Kidney epithelial cell (primary cell): ENCODE measurements at places on chromosomes 11 and 22.
A peak's percentile ranks its signal among the peaks of the same experiment; 100 is the strongest.

DNA sequence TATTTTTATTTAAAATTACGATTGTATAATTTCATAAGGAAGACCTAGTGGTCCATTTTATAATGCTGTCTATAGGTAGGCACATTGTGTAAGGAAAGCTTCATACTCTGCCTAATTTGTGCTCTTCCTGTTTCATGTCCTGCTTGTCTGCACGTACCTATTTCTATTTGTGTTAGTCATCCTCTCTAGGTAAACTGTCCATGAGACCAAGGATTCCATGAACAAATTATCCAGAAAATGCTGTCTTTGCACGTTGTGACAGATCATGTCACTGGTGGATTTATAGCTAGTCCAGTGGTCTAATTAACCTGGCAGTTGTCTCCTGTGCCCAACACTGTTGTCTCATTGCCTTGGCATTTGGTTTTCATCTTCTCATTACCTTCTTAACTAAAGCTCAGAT is 44.7 kb downstream of the DNAJC24 start:
- no peak for DNase-seq

- no peak for DNase-seq
These were observed 6.0 kb upstream of the NDUFS8 start for GRCh38 chr11:68024508-68024907.

DNA sequence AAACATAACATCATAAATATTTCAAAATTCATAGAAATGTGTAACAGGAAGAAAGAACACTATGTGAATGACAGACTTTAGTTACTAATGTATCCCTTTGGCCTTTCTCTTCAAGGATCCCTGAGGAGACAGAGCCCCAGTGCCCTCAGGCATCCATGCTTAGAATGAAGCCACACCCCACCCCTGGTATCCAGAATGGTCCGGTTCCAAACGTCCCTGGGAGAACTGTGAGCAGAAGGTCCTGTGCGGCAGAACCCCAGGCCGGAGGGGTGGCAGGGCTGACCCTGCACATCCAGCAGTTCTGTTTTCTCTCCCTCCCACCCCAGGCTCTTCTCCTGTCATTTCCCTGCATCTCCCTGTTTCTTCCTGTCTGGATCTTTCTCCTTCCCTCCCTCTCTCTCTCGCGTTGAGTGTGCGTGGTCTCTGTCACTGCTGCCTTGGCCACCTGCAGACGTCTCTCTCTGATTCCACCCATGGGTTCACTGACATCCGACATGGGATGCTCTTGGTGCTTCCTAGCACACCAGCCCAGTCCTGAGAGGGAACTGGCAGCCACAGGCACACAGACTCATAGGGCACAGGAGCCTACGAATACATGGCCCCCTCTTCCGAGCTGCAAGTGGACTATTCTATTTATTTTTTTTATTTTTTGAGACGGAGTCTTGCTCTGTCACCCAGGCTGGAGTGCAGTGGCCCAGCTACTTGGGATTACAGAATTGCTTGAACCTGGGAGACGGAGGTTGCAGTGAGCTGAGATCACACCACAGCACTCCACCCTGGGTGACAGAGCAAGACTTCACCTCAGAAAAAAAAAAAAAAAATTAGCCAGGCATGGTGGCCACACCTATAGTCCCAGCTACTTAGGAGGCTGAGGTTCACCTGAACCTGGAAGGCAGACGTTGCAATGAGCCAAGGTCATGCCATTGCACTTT is 5.7 kb downstream of the RFPL1 start:
- DNase-seq, result no peak

GRCh38 chr11:1029051-1029450 is 7.5 kb downstream of the MUC6 start:
- no peak for DNase-seq

GRCh38 chr11:119175493-119176077 is 7.1 kb downstream of the NLRX1 start:
- no peak for DNase-seq

GRCh38 chr11:37710031-37710430 is 1112.0 kb upstream of the RAG2 start:
- DNase-seq, result no peak

DNA sequence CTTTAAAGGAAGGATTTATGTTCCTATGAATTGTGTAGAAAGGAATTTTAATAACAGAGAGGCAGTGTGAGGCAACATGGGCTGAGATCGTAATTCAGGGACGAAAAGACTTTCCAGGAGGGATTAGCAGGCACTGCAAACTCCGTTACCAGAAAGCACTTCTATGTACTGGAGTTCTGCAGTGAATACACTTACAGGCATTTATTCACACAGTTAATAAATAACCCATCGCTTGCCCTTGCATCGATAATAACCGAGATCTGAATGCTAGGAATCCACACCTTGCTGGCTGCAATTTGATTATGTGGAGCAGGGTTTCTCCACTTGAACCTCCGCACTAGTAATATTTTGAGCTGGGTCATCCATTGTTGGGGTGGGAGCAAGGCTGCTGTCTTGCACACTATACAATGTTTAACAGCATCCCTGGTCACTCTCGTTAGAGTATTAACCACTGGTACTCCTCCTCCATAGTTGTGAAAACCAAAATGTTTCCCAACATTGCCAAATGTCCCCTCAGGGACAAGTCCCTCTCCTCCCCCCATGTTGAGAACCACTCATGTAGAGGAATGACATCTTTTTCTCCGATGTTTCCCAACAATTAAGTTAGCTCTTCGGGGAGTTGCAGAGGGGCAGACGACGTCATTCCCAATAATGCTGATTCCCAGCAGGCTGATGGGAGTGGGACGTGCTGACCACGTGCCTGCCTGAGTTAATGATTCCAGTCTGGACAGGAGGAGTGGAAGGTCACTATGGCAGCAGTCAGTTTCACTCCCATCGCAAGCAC is 99.5 kb downstream of the SNX19 start:
- peak; percentile 79 for DNase-seq

DNA sequence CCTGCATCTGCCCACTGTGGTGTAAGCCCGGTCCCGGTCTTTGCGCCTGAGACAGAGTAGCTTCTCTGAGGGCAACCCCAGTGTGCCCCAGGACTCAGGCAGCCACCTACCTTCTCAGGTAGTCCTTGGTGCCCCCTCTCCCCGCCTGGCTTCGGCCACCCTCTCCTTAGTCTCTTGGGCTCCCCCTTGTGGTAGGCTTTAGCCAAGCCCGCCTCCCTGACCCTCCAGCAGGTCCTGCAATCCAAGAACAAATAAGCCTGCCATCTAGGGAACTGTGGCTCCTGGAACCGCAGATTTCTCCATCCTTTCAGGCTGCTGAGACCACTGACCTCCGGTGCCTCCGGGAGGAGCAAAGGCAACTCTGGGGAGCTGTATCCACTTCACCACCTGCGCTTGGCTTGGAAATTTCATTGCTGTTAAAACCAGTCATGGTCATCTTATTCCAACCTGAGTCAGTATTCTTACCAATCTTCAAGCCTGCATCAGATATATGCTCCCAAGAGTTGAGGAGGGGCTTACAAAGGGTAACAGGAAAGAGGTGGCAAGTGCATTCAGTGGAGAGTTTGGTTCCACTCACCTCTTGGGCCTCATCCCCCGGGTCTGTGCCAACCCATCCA is 52.8 kb upstream of the TENM4 start:
- DNase-seq, result peak; percentile 19

GRCh38 chr11:32391956-32392553 is 43.3 kb downstream of the WT1 start:
- peak; percentile 49 for DNase-seq

DNA sequence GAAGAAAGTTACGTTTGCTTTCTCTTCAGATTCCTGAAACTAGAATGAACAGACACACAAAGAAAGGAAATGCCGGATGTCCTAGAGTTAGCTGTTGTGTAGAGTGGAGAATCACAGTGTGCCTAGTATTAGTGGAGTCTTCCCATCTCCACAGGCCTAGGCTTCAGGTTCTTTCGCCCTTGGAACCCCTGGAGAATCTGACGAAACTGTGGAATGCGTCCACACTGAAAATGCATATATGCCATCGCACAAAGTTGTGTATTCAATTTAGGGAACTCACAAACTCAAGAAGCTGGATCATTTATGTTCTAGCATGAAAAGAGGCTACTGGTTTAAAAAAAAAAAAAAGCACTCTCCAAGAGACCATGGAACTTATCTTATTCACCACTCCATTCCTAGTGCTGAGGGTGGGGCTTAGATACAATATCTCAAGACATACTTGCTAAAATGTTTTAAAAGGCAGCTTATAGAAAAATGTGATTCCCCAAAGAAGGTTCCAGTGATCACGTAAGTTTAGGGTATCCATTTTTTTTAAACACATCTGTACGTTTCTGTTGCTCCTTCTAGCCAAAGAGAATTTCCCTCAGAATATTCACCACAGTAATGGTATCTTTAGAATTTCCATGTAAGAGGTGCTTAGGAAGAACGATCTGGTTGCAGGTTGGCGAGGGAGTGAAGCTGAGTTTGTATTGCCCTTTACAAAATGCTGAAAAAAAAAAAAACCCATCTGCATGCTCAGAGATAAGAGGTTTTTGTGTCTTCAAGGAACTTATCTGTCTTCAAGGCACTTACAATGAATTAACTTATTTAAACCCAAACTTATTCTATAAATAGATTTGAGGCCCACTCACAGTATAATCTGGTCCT is 20.0 kb downstream of the MAML2 start:
- DNase-seq, result no peak

DNA sequence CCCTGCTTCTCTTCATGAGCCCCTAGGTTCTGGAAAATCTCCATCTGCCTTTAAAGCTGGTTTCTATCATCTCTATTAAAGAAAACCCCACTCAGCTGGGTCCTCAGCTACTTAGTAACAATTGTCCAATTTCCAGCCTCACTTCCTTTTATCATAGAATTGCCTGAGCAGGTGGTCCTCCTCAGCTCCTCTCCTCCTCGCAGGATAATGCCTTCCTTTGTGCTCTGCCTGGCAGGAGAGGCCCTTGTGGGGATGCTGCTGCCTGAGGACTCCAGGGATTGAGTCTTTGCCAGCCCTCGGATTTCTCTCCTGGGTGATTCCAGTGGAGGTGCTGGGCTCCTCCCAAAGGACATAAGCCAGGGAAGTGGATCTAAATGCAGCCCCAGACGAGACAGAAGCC is 448.3 kb downstream of the INSC start:
- no peak for DNase-seq

GRCh38 chr11:22193348-22194051 is 615 bp downstream of the ANO5 start:
- no peak for DNase-seq

DNA sequence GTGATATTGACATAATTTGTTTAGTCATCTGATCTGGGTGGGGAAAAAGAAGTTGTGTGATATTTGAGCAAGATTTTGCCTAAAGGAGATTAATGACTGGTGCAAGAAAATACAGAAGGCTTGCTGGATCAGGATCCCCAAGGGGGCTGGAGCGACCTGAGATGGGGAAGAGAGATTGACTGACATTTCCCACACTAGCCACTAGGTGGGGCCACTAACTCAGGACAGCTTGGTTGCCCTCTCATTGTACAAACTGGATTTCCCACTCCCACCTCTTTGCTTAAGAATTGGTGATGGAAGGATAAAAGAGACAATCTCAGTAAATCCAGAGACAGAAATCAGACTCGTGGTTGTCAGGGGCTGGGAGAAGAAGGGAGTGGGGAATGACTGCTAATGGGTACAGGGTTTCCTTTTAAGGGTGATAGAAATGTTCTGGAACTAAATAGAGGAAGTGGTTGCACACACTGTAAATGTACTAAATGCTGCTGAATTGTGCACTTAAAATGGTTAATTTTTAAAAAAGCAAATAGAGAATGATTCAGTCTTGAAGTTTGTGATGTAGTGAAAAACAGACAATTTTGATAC is 50.7 kb downstream of the CTTN start:
- DNase-seq, result no peak

DNA sequence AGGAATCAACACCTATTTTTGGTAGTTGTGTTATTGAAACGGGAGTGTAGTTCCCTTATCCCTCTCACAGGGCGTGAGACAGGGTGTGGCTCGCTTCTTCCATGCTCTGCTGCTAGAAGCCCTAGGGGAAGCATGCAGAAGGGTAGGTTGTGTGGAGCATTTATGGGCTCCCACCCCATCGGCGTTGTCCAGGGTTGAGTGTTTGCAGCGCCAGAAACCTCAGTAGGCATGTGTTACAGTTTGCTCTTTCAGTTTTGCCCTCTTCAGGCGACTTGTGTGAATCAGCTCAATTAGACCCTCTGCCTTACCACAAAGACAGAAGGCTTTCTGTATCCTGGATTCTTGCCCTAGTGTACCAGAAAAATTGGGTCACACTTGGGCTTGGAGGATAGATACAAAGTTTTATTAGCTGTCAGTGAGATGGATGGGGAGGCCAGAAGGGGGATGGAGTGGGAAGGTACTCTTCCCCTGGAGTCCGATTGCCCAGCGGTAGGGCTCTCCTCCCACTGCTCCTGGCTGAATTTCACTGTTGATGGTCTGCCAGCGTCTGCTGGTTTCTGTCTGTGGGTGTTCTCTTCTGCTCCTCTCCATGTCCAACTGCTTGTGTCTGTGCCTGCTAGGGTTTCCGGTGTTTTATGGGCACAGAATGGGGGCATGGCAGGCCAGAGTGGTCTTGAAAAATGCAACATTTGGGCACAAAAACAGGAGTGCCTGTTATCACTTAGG is 358.3 kb upstream of the CTSC start:
- DNase-seq, result no peak

- no peak for DNase-seq
These were observed 74.3 kb downstream of the DDIAS start for GRCh38 chr11:82975882-82976281.

DNA sequence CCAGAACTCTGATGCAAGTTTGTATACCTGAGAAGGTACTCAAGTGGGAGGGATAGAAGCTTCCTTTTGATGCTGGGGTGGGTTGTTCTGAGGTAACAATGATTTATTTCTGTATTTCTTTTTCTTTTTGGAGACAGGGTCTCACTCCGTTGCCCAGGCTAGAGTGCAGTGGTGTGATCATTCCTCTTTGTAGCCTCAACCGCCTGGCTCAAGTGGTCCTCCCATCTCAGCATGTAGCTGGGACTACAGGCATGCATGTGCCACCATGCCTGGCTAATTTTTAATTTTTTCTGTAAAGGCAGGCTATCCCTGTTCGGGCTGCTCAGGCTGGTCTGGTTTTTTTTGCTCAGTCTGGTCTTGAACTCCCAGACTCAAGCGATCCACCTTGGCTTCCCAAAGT is 7.9 kb downstream of the KDM2A start:
- no peak for DNase-seq

GRCh38 chr22:18977824-18978425 is 41.8 kb upstream of the PRODH start:
- no peak for DNase-seq

DNA sequence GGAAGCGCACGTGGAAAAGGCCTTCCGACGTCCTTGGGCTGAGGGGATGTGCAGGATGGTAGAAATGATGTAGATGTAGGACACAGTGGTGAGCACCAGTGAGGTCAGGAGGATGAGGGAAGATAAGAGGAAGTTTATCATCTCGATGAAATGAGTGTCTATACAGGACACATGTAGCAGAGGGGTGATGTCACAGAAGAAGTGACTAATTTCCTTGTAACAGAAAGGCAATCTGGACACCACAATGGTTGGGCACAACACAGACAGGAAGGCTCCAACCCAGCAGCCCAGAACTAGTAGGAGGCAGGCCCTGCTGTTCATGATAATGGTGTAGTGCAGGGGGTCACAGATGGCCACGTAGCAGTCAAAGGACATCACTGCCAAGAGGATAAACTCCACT is 35.0 kb upstream of the OR6M1 start:
- no peak for DNase-seq

GRCh38 chr11:77174559-77174958 is 46.5 kb downstream of the MYO7A start:
- no peak for DNase-seq
